Bronchial smooth muscle cell (primary cell): ENCODE measurements at places on chromosomes 6 and 20. TPM values are rescaled to one million over a fixed set of nuclear protein-coding genes. Genes with fewer than 3 reads are reported as not detected.

GGTLC1 gene
- total RNA-seq, result not detected in 2 replicates

NRM gene
- 1.4 and 1.7 TPM in 2 replicates for total RNA-seq

ACTL10 gene
- total RNA-seq, result 1.1 and 1.9 TPM in 2 replicates

PKHD1 gene
- total RNA-seq, result not detected in 2 replicates

SLCO4A1 gene
- 0.09 and 0.32 TPM in 2 replicates for total RNA-seq
